ENCODE measurements at places on chromosomes 6 and 20.

DNA sequence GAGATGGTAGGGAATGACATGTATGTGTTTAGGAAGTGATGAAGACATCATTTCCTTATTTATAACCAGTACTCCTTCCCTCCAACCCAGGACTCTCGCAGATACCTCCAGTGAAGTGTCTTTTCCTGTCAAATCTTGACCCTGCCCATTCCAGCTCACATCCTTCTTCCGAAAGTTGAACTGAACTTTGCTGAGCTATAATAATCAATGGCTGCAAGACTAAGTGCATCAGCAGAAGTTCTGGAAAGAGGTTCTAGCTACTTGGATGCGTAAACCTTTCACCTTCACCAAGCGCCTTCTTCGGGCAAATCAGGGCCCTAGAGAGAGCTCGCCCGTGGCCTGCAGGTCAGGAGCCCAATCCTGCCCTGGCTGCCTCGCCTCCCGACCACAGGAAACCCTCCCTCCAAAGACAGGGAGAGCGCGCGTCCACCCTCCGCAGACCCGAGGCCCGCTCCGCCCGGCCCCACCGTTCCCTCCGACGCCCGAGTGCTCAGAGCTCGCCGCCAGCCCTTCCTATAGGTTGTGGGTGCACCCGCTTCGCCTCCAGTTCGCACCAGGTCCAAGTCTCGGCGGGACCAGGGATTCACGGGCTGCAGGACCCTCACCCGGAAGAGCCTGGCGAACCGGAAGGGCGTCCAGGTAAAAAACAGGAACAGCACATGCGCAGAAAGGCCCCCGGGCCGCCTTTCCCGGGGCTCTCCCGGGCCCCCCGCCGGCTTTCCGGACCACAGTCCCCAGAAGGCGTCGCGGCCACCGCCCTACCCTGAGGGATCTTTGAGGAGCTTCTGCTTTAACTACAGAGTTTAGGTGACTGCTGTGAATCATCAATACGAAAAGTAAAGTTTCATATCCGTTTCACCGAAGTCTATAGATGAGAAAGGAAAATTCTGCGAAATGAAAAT, at the start of gene ZNF334:
Gene ZNF334 (minus strand): TSS at position 617 of the 902 bp plus-strand sequence. CDS start 1,457 bp downstream, outside the sequence.
- DNase-seq = no peak

GRCh38 chr6:4940416-4940815, 63.4 kb downstream of the RPP40 start:
- no peak for DNase-seq

GRCh38 chr6:47419621-47420020, 58.0 kb upstream of the CD2AP start:
- no peak for DNase-seq

DNA sequence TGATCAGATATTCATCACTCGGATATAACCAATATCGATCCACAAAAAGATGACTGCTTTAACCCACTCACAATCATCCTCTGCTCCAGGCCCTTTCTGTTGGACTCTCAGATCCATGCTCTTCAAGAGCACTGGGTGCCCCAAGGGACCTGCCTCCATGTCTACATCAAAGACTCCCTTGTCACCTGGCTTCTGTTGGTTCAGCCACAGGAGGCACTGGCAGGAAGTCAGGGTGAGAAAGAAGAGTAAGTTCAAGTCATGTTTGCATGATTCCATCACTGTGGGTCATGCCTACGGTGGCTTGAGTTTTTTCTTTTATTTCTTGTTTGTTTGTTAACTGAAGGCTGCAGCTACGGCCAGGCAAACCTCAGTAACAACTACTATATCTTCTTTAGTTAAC, 243.3 kb downstream of the ADGRG6 start:
- DNase-seq = no peak

- no peak for DNase-seq
These were observed 55.8 kb downstream of the FGD2 start for GRCh38 chr6:37061157-37061804.

DNA sequence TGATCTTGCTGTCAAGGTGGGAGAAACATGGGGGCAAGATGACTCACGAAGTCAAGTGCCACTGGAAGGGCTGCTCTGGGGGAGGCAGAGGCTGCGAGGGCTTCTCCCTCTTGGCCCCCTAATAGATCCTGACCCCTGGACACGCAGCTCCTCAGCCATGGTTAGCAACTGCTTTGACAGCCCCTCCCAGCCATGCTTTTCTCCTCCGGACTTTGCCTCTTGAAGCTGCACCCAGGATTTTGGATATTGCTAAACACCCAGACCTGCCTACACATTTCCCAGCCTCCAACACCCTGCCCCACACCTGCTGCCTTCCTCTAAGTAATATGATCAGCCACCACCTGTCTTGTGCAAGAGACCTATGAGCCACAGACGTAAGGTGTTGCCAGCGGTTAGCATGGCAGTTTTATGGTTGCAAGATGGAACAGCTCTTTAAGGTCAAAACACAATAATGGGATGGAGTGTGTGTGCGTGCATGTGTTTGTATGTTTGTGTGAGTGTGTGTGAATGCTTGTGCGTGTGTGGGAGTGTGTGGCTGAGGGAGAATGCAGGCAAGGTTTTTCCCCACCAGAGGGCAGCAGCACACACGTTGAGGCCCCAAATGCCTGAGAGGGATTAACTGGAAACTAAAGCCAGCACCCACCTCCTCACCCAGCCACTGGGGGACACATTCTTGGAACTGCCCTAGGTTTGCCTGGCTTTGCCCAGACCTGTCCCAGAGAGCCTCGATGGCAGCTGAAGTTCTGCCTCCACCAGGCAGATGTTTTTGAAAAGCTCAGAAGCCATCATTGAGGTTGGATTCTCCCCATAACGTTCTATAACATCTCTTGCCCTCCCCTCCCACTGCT, 2.5 kb downstream of the IP6K3 start:
- peak; percentile 90 for DNase-seq

GRCh38 chr6:156334966-156335365, 442.2 kb upstream of the ARID1B start:
- no peak for DNase-seq

GRCh38 chr6:109166673-109167072, 71.4 kb downstream of the CEP57L1 start:
- DNase-seq = no peak

DNA sequence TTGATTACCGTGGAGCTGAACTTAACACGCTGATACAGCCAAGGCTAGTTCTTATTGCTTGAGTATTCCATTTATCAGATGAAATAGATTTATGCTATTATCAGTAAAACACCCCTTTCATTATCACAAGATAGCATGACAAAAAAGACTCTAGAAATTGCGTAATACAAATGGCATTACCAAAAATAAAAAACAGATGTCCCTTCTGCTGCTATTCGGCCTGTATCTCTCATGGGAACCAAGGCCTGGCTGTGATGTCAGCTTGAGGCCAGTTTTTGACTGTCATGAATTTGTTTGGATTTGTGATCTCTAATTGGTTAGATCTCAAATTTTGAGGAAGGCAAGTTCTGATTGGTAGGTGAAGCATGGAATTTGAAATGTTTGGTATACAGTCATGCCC, 25.2 kb downstream of the MEI4 start:
- no peak for DNase-seq

DNA sequence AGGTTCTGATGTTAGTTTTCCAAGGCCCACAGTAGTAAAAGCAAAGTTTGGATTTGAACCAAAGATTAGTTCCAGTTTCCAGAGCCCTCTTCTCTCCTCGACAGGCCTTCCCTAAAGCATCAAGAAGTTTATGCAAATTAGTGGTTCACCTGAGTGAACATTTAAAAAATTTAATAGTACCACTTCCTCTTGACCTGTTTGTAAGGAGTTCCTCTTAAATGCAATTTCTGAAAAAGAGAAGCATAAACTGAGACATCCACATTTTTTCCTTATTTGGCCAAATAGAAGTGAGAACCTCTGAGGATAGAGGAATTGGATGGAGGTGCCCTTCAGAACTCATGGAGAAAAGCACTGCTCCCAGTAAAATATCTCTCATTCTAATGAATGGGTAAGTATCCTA, 1.2 kb upstream of the DSE start:
- no peak for DNase-seq
